NCI-H460 (cell line): ENCODE measurements at places on chromosomes 4 and X.

DNA sequence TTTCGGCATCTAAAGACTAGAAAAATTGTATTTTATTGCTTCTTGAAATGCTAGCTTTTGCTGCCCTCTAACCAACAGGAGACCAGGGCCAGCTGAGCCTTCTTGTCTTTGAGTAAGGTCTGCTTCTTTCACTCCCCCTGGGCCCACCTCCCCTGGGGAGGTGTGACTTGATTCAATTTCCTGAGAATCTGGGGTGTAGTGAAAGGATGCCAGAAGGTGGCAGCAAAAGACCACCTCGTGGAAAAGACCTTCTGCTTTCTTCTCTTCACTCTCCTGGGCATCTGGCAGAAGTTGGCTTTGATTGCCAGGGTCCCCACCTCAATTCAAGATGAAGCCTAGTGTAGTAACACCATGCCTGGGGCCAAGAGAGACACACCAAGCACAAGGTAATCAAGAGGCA lies 96.5 kb upstream of the MAOA start:
- DNase-seq = peak; percentile 46

DNA sequence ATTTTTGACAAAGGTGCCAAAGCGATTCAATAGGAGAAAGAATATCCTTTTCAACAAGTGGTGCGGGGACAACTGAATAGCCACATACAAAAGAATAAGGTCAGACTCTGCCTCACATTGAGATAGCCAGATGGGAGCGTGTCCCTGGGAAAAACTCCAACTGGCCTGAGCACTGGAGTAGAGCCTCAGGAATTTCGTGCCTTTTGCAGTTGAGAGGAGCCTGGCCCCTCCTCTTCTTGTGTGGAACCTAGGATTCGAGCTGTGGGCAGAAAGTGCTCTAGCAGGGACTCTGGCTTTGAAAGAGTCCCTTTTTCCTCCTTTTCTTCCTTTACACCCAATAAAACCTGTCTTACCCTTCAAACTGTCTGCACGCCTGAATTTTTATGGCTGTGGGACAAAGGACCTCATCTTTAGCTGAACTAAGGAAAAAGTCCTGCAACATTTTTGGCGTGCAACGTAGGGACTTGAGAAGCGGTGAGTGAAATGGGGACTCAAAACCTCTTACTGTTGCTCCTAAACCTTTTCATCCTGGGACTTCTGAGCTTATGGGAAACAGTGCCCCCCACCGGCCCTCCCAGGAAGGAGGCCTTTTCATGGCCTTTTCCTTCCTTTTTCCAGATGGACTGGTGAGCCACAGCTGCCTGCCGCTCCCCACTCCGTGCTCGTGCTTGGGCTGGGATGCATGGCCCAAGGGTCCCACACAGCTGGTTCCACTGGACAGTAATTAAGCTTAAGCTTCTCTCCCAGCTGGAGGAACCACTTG lies 68.6 kb downstream of the BMP15 start:
- DNase-seq = no peak

DNA sequence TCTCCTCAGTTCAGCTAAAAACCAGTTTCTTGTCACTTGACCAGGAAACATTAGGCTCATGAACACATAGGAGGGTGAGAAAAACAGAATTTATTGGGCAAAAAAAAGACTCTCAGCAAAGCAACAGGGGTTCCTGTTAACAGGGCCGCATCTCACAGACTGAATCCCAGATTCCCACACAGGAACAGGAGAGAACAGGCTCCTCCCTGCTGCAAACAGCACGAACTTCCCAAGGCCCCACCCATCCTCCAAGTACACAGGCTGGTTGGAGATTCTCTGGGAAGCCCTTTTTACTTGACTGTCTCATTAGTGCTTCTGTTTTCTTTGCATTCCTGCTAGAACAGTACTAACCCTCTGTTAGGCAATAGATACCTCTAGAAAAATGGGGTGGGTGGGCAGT lies 52.4 kb upstream of the IL21 start:
- DNase-seq = no peak

GRCh38 chr4:96407225-96407624 lies 567.3 kb downstream of the PDHA2 start:
- no peak for DNase-seq

- DNase-seq = no peak
Observed at GRCh38 chr4:119299260-119299671, 22.7 kb downstream of the FABP2 start.

- DNase-seq = peak; percentile 29
Observed at GRCh38 chrX:70444326-70444945, at the start of gene DLG3. TSS of gene DLG3 (plus strand) at chrX:70444835. CDS start at chrX:70445202, 367 bp downstream.

- DNase-seq = no peak
Observed at GRCh38 chr4:2650276-2650675, 105.9 kb downstream of the TNIP2 start.

DNA sequence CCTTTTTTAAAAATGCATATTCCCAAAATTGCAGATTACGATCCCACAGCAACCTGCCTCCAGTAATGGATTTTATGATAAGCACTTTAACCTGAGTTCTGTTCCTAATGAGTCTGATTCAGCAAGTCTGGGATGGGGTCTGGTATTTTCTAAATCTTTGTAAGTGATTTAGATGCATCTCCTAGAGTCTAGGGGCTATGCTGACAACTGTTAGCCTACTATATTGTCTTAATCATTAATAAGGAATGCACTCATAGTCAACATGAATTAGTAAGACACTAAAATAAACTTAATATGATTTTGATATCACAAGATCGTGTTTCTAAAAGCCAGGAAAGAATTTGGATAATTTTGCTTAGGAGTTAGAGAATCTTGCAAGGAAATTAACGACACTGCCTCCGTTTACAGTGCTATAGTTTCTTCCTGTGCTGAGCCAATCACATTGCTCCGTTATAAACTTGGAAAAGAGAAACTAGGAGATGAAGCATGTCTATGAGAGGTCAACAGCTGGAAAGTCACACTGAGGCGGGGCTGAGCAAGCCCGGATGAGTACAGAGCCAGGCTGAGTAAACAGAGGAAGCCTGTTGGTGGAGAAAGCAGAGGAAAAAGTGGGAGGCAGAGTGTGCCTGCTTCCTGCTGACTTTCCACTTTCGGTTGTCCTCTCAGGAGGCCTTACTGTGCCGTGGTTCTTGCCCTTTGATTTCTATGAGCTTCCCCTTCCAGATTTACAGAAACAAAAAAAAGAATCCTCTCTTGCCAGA lies 5.4 kb downstream of the SCARB2 start:
- peak; percentile 48 for DNase-seq

DNA sequence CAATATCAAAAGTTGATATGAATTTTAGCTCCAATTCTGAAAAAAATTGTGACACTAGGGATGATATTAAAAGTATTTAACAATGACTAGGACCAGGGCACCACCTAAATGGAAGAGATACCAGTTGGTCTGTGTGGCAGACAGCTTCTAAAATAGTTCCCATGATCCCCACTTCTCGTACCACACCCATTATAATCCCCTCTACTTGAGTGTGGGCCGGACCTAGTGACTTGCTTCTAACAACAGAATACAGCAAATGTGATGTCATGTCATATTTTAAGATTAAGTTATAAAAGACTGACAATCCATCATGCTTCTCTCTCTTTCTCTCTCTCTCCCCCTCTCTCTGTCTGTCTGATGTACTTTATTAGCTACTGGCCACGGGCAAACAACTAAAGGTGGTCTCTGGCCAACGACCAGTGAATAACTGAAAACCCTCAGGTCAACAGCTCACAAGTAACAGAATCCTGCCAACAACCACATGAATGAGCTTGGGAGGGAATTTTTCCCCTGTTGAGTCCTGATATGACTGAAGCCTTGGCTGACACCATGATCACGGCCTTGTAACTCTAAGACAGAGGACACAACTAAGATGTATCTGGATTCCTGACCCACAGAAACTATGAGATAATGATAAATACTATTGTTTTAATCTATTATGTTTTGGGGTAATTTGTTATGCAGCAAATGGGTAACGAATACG lies 34.4 kb downstream of the FAM13A start:
- no peak for DNase-seq

GRCh38 chr4:48557478-48557877 lies 67.4 kb downstream of the ZAR1 start:
- no peak for DNase-seq

GRCh38 chr4:85209161-85209560 lies 242.7 kb upstream of the WDFY3 start:
- DNase-seq = no peak

GRCh38 chrX:97524997-97525396 lies 641.3 kb downstream of the RPA4 start:
- no peak for DNase-seq

- peak; percentile 61 for DNase-seq
Observed at GRCh38 chr4:177441061-177441802, 1.0 kb downstream of the AGA start.

DNA sequence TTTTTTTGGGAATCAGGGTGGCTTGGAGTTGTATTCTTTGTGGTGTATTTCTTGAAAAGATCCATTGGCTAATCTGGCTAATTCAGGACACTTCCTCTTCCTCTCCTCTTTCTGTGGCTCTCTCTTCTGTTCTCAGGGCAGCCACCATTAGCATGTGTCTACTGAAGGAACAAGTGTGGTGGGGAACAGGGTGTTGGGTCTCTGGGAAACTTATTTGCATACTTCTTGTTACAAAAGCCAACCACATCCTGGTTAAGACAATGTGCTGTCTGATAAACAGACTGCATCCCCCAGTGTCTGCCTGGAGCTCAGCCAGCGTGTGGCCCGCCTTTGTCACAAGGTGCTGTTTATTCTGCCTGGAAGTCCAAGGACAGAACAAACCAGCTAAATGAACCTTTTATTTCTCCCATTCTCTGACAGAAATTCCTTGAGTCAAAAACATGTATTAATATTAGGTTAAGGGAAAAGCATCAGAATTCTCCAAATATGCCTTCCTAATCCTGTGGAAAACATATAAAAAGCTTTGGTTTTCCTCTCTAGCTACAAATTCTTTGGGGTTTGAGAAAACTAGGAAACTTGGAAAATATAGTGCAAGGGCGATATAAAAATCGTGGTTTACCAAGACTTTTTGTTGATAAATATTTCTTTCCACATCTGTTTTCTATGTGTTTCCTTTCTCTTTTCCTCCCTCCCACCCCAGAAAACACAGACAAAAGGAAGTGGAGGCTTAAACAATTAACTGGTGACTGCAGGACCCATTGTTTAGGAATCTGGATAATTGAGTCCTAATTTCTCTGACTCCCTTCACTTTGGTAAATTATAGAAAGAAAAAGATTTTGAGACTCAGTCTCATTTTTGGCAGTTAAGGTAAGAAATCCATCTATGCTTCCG lies 203.6 kb downstream of the SPRY1 start:
- no peak for DNase-seq

- no peak for DNase-seq
Observed at GRCh38 chrX:136635235-136635634, 12.7 kb upstream of the CD40LG start.

- DNase-seq = no peak
Observed at GRCh38 chr4:38980903-38981676, 51.1 kb downstream of the TMEM156 start.

- DNase-seq = no peak
Observed at GRCh38 chrX:133081990-133082389, 14.9 kb downstream of the USP26 start.

DNA sequence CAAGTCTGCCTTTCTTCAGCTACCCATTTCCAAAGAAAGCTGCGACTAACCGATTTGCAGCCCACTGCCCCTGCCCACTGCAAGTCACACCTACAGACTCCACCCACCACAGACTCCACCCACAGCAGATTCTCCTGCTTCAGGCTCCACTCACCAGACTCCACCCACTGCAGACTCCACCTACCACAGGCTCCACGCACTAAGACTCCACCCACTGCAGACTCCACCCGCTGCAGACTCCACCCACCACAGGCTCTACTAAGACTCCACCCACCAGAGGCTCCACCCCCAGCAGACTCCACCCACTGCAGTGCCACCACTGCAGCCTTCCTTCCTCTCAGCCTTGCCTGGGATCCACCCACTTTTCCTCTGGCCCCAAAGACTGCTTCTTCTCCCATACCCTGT lies 41.3 kb downstream of the ABLIM2 start:
- peak; percentile 11 for DNase-seq

DNA sequence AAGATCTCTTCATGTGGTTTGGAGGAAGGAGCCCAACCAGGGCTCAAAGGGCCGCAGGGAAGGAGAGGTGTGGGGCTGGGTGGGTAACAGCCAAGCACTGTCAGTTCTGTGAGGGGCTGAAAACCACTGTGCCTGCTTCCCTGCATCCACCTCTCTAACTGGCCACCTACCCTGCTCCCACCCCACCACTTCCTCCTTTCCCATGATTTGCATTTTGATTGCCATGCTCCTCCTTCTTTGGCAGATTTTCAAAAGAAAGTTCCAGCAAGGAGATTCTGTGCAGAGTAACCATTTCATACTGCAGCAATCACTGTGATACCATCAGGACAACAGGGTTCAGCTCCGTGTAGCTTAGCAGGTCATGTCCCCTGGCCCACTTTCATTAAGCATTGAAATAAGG lies 1.8 kb downstream of the ZNF674 start:
- no peak for DNase-seq

DNA sequence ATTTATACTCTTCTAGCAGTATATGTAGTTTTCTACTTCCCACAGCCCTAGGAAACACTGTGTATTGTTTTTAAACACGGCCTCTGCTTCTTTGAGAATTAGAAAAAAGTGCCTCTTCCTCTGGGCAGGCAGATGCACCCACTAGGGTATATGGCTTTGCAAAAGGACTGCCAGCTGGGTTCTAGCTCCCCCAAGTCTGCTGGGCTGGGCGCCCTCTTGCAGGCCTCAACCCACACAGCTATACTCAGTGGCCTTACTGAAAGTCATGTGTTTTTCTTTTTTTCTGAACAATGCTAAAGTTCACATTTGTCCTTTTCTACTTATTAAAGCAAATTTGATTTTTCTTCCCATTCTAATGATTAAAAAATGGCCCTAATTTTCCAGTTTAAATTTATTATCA lies 35.5 kb upstream of the BMPR1B start:
- DNase-seq = no peak

- DNase-seq = no peak
Observed at GRCh38 chr4:76571274-76571673, 136.2 kb downstream of the SHROOM3 start.

GRCh38 chrX:21745756-21746155 lies 12.2 kb downstream of the SMPX start:
- peak; percentile 28 for DNase-seq

DNA sequence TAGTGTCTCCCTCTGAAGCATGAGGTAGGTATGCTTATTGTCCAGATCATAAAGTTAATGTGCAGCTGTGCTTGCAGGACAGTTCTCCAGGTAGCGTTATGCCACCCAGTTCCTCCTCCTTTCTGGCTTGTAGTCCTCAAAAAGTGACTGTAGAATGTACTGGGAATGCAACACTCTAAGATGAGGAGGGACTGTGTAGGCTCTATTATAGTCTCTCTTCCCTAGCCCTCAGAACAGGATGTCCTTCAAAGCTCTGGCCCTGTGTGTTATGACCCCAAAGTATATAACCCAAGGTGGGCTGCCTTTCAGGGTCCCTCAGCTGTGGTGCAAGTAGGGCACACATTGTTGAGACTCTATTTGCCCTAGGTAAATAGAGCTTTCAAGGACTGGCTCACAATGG lies 20.8 kb upstream of the MANBA start:
- no peak for DNase-seq

DNA sequence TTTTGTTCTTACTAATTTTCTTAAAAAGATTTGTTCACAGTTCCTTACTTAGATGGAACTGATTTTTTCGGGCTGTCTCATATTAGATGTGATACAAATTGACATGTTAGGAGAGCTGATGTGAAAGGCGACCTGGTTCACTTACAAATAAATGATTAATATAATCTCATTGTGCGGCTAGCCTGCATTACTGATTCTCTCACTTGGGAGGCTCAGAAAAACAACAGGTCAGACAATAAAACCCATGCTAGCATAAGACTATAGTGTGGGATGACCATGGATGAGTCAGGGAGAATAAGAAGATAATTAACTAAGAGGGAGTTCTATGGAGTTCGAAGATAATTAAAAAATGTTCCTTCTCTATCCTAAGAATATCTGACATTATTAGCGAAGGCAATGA lies 40.8 kb downstream of the RTL9 start:
- DNase-seq = no peak
